ENCODE measurements at places on chromosomes 3 and 15.

DNA sequence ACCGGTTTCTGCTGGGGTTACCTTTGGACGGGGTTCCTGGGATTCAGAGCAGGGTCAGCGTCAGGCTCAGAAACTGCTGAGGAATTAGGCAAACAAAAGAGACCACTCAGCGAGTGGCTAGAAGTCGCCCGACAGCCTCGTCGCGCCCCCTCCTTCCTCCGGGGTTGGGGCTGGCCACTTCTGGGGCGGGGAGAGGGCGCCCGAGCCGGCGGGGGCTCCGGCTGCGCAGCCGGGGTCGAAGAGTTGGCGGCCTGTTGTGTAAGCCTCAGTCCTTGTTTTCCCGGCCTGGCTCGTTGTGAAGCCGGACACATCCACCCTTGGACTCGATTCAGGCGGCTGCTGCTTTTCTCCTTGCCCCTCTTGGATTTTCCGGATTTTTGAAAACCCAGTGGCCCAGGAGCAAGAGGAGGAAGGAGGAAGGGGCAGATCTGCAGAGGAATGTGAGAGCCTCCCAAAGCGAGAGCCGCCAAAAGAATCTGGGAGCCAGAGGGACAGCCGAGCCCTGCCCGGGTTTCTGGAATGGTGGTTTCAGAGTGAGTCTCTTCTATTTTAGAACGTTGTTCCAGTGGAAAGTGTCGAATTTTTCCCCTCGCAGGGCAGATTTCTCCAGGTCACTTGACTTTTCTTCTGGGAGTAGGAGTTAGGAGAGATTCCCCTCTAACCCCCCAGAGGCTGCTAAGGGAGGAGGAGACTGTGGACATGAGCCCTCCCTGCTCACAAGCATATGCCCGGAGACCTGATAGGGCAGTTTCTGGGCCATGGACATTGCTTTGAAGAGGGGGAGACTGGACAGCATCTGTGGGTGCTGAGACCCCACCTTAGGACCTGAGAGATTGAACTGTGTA lies 666 bp downstream of the SNX33 start:
- no peak for DNase-seq

DNA sequence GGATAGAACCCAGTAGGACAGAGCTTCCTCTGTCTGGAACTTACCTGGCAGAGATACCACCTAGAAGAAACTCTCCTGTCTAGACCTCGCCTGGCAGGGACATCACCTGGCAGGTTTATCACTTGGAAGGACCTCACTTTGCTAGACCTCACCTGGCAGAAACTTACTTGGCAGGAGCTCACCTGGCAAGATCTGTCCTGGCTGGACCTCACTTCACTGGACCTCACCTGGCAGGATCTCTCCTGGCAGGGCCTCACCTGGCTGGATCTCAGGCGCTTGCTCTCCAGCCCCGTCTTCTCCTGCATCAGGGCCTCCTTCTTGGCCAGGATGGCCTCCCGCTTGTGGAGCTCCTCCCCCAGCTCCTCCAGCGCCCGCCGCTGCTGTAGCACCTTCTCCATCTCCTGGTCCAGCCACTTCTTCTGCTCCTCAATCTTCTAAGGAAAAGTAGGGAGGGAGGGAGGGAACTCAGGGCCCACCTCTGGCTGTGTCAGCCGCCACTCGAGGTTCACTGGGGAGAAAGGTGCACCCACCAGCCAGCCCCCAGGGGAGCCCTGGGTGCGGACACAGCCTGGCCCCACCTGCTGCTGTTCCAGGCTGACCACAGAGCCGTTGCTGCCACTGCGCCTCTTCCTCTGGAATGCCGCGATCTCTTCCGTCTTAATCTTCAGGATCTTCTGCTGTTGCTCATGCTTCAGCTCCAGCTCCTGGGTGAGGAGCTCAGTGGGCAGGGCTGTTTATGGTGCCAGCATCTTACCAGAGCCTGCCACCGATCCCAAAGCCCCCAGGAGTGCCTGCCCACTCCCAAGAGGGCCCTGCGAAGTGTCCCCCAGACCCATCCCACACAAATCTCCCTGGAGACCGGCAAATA lies 22.5 kb downstream of the KIF7 start:
- DNase-seq, result no peak

DNA sequence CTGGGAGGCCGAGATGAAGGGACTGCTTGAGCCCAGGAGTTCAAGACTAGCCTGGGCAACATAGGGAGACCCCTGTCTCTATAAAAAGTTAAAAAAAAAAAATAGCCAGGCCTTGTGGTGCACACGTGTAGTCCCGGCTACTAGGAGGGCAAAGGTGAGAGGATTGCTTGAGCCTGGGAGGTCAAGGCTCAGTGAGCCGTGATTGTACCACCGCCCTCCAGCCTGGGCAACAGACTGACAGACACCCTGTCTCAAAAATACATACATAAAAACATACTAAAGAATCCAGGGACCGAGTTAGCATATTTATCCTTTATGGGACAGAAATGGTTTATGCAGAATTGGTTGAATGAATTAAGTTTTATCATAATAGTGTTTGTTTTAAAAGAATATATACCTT lies 13.7 kb downstream of the SIAH2 start:
- DNase-seq, result no peak

GRCh38 chr3:108877901-108878300 lies 55.3 kb downstream of the TRAT1 start:
- no peak for DNase-seq

- no peak for DNase-seq
Measured at GRCh38 chr3:119782460-119782859, 559 bp downstream of the NR1I2 start.

- DNase-seq, result no peak
Measured at GRCh38 chr3:42546691-42547213, 35.0 kb downstream of the SEC22C start.

- DNase-seq, result no peak
Measured at GRCh38 chr3:43879166-43879565, 188.4 kb downstream of the ABHD5 start.

- no peak for DNase-seq
Measured at GRCh38 chr3:64685331-64685799, 2.4 kb downstream of the ADAMTS9 start.

DNA sequence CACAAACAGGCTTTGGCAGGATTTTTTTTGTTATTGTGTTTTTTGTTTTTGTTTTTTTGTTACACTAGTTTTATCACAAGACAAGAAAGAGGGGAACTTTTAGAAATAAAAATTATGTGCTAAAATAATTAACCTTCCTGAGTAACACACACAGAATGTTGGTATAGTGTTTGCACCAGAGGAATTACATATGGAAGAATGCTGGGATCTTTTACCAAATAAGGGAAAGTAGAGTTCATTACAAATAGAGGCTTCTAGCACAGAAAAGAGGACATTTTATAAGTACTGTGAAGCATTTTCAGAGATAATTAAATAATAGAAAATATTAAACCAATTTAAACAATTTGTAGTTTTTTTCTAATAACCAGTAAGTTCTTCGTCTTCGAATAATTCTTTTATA lies 116.0 kb downstream of the IGF1R start:
- no peak for DNase-seq

GRCh38 chr3:49715611-49716121 lies 3.8 kb downstream of the AMIGO3 start:
- no peak for DNase-seq

DNA sequence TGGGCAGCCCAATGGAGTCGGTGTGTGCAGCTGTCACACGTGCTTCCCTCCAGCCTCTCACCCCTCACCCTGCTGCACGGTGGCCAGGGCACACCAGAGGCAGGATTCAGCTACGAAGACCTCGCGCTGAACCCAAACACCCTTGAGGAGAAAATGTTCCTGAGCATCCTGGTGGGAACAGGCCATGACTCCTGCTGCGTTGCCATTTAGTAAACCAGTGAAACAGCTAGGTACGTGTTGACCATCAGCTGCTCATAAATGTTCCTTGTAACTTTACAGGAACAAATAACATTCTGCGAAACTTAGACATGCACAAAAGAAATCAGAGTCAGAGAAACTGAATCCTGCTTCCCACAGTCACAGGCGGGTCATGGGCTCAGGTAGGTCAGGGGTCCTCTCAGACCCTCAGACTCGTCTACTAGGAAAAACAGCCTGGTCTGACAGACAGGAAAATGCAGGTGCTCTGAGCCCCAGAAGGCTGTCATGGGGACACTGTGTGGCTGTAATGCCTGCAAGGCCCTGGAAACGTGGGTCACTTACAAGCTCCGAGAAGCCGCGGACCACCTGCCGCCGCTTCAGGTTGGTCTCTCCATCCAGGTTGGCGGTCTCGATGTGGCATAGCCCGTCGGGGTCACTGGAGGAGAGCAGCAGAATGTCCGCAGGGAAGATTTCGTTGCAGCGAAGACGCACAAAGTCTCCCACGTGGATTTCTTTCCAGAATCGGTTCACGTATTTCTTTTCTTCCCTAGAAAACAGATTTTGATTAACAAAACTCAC lies 82.5 kb downstream of the ATP10A start:
- DNase-seq, result no peak

DNA sequence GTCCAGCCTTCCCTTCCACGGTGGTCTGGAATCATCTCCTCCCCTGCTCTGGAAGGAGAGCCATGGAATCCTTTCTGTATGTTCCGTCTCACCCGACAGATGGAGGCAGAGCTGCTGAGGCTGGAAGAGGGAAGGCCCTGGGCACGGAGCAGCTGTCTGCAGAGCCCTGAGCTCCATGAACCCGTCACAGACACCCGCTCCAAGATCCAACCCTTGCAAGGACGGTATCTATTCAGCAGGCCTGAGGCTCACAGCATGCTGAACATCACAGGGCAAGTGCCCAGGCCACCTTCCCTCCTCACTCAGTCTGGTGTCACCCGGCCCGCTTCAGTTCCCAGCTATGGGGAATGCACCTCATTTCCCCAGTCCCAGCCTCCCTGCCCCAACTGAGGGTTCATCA lies 103.9 kb downstream of the LRIG1 start:
- no peak for DNase-seq

DNA sequence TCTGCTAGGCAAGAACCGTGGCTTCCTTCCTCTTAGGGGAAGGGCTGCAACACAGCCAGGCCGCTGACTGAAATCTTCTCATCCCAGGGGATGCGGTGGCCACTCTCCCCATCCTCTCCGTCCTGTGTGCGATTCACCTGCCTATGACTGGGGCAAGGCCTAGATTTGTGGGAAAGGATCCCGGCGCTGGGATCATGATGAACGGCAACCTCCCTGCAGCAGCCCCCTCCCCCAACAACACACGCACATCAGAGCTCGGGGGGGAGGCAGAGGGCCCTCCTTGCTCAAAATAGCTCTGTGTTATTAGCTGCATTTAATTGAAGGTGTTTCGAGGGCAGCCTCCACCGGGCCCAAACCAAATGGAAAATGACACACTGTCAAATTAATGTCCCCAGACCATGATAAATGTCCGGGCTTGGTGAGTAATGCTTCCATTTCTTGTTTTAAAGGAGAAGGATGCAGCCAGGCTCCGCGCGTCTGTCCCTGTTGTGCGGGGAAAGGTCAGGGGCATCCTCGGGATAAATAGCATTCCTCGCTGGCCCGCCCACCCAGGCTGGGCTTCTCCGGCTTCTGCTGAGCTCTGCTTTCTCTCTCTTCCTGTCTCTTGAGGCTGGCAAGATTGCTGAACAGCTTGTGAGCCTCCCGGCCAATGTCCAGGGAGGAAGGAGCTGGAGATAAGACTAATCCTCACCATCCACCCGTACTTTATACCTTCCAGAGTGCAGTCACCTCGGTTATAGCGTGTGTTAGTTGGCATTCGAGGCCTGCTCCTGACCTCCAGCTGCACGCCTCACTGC lies 56.4 kb upstream of the TLE3 start:
- DNase-seq, result no peak

- no peak for DNase-seq
Measured at GRCh38 chr3:141346007-141346406, 22.3 kb upstream of the ZBTB38 start.

DNA sequence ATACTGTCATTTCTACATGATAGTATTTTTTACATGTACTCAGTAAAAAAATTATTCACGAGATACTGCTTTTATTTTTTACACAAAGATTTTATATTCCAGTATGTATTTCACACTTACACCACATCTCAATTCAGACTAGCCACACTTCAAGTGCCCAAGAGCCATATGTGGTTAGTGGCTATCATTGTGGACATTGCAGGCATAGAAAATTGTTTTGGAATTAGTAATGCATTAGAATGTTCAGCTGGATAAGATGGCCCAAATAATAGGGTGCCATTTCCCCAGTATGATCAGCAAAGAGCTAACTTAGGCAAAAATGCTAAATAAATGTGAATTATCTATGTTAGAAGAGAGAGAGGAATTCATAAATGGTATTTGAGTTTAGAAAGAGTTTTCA lies 203.8 kb upstream of the MCTP2 start:
- no peak for DNase-seq

DNA sequence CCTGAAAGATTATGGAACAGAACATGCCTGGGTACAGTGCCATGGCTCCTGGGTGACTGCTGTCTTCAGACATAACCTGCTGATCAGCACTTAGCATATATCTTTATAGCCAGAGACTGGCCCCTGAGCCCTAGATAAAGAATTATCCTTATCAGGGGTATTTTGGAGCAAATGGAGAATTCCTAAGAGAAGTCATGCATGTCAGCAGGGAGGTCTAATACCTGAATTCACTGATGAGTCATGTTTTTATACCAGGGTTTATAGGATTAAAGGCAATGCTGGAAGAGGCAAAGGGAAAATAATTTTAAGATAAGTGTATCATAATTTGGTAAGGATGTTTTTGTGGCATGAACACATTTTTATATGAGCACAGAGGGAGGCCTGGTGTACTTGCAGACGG lies 159.8 kb downstream of the ADAMTSL3 start:
- DNase-seq, result no peak

GRCh38 chr3:193078996-193079753 lies 161.5 kb upstream of the MB21D2 start:
- DNase-seq, result no peak

GRCh38 chr3:142318331-142318730 lies 92.9 kb upstream of the GK5 start:
- no peak for DNase-seq

DNA sequence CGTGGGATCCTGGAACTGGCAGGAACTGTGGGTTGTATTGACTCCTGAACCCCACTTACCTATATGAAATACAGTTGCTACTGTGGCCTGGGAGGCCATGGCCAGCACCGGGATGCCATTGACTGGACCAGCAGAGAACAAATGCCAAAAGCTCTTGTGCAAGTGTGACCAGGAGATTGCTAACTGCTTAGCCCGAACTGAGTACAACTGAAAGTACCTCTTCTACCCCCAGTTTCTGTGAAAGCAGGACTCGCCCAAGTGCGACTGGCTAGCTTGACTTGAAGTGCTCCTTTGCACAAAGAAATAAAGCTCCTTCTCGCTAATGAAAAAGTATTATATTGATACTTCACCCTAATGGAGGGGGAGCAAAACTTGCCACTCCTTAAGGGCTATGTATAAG lies 101.3 kb upstream of the ATP11B start:
- no peak for DNase-seq

- DNase-seq, result no peak
Measured at GRCh38 chr15:101372149-101372577, 77.1 kb upstream of the SNRPA1 start.

GRCh38 chr3:192409838-192410683 lies 317.3 kb downstream of the FGF12 start:
- no peak for DNase-seq

GRCh38 chr3:95721938-95722337 lies 1092.5 kb upstream of the EPHA6 start:
- DNase-seq, result no peak

GRCh38 chr15:25056484-25057425 lies 102.0 kb downstream of the SNRPN start:
- DNase-seq, result no peak

GRCh38 chr3:127634653-127635052 lies 5.7 kb downstream of the PODXL2 start:
- DNase-seq, result no peak

Measured in SHP77 treated with DMSO at 0.1 percent for 48 hours (cell line).